DMS53 (cell line): ENCODE measurements at places on chromosomes 16 and 17.

- DNase-seq: no peak
Measured at GRCh38 chr17:63837962-63838600, 4.4 kb downstream of the SMARCD2 start.

DNA sequence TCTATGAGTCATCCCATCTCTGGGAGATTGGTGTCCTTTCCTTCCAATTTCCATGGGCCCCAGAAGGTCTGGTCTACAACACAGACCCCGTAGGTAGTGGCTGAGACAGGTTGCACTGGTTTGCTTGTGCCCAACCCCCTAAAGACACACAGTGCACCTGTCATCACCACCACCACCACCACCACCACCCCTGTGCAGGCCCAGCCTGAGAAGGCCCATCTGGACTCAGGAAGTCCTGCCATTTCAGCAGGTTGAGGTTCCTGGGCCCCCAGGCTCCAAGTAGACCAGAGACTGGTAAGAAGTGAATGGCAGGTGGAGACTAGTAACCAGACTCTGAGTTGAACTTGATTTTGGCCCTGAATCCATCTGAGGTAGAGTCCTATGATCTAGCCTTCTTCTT lies 25.9 kb upstream of the PHB1 start:
- DNase-seq: no peak

DNA sequence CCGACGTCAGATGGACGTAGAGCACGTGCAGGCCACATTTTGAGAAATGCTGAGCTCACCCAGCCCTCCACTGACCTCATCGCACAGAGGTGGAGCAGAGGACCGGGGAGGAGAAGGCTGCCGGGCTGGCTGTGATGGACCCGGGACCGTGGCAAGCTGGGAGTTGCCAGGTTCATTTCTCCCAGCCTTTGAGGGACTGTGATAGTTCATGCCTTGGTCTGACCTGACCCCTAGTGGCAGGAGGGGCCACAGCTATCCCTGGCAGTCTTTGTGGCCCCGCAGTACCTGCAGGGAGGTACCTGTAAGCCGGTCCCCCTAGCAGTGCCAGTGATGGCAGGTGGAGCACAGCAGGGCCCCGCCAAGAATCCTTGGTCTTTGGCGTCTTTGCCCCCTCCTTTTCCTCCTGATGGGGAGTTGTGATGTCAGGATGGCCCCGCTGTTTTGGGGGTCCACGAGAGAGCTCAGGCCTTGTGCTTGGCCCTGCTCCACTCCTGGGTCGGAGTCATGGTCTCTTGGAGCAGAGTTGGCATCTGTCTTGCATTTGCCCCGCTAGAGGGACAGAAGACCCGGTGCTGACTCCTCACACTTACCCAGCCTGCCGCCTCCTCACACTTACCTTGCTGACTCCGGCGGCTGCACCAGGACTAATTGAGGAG lies 50.4 kb downstream of the OR1D5 start:
- peak; percentile 65 for DNase-seq

DNA sequence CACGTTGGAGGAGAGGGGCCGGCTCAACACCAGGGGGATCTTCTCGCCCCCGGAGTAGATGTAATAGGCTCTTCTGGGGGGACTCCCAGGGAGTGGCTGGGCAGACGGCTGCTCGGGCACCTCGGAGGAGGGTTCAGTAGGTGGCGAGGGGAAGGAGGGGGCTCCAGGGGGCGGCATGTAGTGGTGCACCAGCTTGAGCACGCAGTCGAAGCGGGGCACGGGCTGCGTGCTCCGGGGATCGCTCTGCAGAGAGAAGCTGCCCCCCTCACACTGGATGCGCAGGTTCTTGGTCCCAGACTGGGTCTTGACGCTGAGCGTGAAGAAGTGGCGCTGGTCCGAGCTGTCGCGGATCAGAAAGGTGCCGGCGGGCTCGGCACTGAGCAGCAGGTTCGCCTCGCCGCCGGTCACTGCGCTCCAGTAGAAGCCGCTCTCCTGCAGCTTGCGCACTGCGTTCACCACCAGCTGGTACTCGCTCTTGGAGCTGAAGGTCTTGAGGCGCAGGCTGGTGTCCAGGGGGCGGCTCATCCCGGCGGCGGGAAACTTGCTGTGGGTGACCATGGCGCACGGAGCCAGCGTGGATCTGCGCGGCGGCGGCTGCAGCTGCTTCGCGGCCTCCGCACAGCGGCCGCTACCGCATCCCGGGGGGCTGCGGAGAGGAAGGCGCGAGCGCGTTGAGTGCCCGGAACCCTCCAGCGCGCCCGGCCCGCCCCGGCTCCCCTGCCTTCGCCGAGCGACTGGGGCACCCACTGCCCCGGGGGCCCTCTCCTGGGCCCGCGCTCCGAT lies 1.1 kb downstream of the SOCS3 start:
- peak; percentile 62 for DNase-seq

DNA sequence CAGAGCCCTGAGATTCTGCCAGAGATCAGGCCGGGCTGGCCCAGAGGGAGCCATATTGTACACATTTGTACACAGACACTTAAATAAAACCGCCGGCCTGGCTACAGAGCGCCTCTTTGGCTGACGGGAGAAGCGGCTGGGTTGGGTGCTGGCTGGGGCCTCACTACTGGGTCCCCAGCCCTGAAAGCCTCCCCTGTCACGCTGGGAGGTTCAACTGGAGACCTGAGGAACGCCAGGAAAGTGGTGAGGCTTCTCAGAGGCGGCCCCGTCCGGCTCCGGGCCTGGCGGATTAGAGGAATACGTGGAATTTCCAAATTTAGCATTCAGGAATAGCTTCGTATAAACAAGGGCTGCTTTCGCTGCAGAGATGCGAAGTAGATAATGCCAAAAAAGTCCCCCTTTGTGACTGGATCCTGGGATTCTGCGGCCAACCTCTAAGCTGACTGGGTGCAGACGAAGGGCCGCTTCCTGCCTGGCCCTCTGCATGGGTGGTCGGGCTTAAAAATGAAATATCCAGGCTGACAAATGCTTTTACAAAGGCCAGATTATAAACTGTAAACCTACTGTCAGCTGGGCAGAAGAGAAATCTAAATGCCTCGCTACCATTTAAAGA lies 252.4 kb downstream of the IRF8 start:
- no peak for DNase-seq

GRCh38 chr16:53519417-53520091 lies 16.5 kb upstream of the AKTIP start:
- no peak for DNase-seq

- DNase-seq: no peak
Measured at GRCh38 chr17:43986225-43986981, 18.0 kb upstream of the NAGS start.

DNA sequence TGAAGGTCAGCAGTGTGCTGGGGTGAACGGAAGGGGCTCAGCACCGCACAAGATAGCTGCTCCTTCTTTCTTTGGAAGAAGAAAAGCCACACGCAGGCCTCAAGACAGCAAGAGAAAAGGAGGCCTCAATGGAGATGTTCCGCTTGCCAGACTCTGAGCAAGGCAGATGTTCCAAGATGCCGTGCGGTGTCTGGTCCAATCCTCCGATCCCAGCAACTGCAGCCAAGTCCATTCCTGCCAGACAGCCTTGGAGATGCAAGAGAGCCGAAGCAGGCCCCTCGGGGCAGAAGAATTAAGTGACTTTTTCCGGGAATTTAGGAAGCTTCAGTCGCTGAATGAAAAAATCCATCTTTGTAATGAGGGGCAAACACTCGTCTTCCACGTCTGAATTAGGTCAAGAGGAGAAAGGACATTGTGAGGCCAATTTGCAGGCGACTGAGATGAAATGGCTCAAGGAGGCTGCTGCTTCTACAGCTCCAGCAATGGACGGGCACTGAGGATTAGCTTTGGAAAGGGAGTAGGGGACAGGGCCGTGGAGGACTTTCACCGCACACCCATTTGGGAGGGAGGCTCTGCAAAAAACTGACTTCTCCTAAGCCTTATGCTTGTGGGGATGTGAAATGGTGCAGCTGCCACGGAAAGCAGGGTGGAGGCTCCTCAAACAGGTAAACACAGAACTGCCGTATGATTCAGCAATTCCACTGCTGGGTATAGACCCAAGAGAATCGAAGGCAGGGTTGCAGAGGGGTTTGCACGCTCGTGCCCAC lies 44.7 kb downstream of the RPH3AL start:
- DNase-seq: no peak

DNA sequence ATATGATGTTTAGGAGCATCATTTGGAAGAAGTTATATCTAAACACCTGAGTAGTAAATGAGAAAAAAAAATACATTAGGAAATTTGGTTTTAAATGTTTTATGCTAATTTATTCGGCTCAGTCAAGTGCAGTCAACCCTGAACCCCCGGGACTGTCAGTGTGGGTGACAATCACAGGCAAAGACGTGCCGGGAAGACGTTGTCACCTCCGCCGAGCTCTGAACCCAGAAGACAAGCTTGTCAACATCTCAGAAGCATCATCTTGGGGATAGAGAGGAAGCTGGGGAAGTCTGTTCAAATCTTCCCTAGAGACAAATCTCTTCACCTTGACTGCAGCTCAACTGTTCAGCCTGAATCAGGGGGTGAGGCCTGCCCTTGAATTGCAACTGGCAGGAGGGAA lies 159.7 kb downstream of the RBFOX3 start:
- no peak for DNase-seq

- DNase-seq: no peak
Measured at GRCh38 chr16:84205976-84206691, 15.2 kb downstream of the ADAD2 start.

DNA sequence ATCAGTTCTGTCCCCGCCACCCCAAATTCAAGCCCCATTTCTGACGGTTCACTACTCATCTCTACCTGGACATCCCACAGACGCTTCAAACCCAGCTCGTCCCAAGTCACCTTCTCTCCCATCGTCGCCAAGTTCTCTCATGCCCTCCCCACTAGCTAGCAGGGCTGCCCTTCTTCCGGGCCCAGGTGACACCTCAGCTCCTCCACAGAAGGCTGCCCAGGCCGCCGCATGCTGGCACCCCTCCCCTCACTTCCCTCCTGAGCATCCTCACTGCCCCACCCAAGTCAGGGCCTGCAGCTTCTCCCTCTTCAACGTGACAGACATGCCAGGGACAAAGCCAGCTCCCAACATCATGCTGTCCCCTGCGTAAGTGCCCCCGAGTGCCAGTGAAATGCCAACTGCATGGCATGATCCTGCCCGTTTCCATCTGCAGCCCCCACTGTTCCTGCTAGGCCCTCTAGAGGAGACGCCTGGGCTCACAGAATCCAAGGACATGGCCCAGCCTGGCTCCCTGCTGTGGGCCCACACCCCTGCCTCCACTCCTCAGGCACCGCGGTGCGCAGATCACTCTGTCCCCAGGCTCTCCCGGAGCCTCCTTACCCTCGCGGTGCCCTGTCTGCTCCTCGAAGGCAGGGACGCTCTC lies 5.9 kb downstream of the CYB561 start:
- DNase-seq: no peak

- DNase-seq: peak; percentile 22
Measured at GRCh38 chr17:66836063-66837005, 1.4 kb downstream of the CACNG5 start.

- DNase-seq: no peak
Measured at GRCh38 chr17:3531266-3532101, 26.1 kb downstream of the TRPV3 start.

- peak; percentile 60 for DNase-seq
Measured at GRCh38 chr17:80770881-80771611, 220.6 kb upstream of the CHMP6 start.

DNA sequence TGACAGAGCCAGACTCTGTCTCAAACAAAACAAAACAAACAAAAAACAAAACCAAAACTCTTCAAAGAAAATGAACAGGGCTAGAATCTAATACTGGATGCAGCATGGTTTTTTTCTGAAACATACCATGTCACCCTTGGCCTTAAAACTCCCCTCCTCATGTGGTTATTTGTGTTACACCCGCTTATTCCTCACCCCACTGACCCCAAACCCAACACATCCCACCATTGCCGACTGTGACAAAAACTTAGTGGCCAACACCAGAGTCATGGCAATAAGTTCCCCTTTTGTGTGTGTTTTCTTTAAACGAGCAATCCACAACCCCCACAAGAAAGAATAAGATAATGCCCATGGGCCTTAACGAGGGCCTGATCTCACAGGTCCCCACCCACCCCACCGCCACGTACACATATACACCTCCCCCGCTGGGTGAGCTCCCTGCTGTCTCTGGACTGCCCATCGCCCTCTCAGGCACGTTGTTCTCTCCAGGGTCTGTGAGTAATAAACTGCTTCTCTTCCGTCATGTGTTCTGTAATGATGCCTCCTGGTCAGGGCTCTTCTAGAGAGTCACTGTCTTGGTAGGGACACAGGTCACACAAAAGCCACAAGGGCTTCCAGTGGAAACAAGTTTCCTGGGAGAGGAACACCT lies 16.8 kb upstream of the ENGASE start:
- no peak for DNase-seq

GRCh38 chr16:75746359-75746758 lies 20.1 kb upstream of the CPHXL start:
- no peak for DNase-seq

DNA sequence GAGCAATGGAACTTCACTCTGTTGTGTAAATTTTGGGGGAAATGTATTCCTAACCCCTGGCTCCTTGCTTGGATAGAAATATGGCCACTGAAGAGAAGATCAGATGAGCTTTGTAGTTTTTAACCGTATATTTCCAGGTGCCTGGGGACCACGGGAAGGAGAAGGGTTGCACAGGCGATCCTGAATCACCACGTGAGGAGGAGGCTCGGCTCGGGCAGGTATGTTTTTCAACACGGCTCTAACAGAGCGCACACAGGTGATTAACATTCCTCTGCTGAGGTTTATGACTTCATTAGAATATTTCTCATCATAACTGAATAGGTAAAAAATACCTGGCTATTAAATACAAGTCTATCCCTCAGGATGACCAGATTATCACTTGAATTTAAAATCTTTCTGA lies 495.0 kb upstream of the ZFHX3 start:
- no peak for DNase-seq

DNA sequence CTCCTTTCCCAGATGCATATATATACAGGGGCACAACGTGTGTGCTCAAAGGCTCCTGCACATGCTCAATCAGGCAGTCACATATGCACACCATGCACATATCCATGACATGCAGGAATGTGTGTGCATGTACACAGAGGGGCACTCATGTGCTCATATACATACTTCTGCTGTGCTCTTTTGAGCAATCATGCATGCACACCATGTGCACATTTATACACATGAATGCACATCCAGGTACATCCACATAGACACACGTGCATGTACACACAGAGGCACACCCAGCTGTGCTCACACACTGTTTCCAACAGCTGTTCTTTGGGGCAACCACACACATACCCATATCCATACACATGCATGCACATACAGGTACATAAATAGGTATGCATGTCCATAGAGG lies 165.3 kb downstream of the SALL1 start:
- no peak for DNase-seq

DNA sequence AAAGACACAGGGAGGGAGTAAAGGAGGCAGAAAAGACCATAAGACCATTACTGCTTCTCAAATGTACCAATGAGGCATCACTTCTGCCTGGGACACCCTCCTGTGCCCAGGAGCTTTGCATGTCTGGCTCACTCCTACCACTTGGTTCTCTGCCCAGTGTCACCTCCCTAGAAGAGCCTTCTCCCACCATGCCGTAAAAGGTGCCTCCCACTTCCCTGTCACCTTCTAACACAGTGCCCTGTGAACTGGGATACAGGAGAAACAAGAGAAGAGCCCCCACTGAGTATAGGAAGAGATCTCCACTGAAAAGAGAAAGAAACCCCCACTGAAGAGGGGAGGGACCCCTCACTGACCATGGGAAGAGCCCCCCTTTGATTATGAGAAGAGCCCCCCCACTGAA lies 484.7 kb downstream of the SOX9 start:
- DNase-seq: peak; percentile 53
